ENCODE measurements at places on chromosomes 3 and 15.

- DNase-seq: no peak
Observed at GRCh38 chr3:100265016-100265415, 4.2 kb downstream of the TBC1D23 start.

DNA sequence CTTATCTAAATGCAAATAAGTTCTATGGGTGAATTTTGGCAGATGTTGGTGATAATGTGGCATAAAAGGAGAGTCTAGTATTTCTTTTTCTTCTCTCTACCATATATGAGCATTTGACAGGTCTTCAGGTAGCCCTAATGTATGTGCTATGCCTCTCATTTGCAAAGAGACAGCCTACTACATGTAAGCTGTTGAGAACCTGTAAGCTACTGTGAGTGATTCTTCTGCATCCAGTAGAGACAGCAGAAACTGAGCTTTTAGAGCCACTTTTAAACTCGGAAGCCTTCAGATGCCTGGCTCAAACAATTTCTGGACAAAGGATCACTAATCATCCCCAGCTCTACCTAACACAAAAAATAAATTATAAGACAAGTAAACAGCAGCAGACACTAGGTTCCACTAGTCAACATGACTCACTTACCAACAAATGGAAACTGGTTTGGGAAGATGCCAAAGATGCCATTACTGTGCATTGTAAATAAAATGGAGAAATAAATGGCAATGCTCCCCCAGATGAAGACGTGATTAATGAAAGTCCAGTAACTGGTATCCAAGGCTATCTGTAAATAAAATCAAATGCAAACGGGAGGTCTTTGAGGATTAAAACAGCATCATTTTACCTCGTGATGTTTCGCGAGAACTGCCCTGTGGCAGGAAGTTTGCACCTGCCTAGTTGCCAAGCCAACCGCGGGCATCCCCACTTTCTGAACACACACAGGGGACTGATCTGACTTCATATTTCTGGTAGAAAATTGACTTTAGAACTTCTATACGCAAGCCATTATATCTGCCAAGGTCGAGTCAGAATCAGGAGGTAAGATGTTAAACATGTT is 245.3 kb downstream of the DTWD1 start:
- DNase-seq: no peak

GRCh38 chr3:181892848-181893247 is 181.1 kb downstream of the SOX2 start:
- no peak for DNase-seq

- no peak for DNase-seq
Observed at GRCh38 chr3:85495602-85496001, 536.8 kb downstream of the CADM2 start.

DNA sequence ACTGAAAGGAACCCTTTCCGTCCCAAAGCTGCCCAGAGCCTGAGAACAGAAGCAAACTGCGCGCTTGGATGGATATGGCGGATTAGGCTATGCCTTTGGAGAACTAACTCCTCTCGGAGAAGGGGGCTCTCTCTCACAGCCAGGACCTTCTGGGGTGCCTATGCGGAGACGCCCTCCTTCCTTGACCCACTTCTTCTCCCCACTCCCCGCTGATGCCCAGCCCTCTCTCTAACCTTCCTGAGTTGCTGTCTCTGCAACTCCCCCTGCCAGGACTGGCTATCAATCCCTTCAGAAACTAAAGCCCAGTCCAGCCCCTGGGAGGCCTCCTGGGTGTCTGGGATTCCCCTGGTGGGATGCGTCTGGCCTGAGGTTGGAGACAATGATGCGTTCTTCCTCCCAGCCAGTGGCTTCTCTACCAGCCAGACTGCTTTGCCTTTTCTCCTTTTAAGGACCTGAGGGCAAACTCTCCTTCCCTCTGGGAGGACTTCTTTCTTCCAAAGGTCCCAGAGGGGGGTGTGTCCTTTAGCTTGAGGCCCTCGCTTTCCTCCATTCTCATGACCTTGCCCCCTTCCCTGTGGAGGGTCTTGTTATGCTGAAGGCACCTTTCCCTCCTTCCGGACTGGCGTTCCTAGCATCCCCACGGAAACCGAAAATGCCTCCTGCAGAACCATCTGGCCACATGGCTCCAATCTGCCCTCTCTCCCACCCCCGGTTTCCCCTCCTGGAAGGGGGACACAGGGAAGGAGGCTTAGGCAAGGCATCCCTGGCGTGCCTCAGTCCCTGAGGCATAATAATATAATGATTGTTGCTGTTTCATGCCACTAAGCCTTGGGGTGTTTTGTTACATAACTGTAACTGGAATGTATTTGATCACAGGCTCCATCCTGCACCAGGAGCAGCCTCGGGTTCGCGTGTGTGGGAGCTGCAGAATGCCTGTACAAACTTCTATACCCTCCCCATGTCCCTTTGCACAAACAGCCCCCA is 63.4 kb upstream of the C15orf39 start:
- DNase-seq: no peak

DNA sequence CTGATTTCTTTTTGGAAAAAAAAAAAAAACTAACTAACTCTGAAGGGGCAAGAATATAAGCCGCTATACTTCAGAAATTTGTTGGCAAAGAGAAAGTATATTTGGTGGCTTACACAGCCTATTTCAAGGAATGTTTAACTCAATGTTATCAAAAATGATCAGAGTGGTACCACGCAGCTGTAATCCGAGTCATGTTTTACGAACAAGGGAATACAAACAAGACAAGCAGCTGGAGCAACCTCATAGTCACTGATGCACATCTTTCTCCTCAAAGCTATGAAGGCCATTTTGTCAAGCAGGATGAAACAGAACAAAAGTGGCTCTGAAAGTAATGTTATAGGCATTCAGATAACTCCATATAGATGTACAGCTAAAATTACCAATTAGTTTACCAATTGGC is 81.2 kb downstream of the SCAPER start:
- DNase-seq: no peak

- DNase-seq: no peak
Observed at GRCh38 chr15:68098465-68098864, 44.4 kb downstream of the PIAS1 start.

DNA sequence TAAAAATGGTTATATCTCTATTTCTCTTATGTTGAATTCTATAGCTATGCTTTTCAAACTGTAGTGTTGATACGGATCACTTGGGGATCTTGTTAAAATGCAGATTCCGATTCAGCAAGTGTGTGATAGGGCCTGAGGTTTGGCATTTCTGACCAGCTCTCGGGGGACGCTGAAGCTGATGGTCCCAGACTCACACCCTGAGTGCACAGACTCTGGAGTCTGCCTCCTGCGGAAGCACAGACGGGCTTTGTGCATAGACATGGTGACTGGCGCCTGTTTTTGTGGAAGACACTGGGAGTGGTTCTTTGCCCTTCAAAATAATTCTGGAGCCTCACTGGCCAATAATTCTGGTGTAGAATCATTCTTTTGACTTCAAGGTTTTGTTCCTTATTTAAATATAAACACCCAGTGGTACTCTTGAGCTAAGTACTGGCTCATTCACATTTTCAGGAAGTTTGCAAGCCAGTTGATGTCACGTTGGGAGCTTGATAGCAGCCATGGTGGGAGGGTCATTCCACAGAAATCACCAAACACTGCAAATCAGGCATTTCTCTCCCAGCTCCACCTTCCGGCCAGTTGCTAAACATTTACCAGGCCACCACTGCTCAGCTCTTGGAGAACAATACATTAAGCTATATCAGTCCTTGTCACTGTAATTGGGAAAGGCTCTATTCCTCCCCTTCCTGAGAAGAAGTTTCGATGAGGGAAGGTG is 19.2 kb downstream of the CLDN11 start:
- DNase-seq: no peak

DNA sequence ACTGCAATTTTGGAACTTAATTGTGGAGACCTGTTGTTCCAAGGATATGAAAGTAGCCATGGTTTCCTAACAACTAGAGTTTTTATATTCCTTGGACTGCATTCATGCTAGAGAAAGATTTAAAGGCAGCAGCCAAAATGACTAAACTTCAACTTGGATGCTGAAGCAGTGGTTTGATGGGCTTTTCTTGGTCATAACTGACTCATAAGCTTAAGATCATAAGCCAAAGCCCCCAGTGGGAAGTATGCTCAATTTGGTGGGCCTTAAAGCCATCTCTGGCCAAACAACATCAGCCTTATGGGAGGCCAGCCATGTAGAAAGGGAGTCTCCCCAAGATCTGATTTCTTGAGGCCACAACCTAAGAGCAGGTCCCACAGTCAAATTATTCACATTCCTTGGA is 80.2 kb downstream of the ZNF280D start:
- no peak for DNase-seq

DNA sequence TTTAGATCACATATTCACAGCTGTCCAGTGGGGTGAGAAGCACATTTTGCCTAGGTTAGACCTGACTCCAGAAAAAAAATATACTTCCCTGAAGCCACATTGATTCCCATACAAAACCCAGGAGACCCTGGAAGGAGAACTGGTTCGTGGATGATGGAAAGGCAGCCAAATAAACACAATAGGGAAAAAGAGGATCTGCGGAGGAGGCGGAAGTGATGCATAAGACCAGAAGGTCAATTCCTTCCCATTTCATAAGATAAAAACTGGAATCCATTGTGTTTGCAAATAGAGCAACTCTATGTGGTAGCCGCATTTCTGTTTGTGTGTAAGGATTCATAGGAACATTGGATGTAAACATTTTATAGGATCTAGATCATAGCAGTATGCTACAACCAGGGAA is 781.9 kb upstream of the GRM7 start:
- no peak for DNase-seq

DNA sequence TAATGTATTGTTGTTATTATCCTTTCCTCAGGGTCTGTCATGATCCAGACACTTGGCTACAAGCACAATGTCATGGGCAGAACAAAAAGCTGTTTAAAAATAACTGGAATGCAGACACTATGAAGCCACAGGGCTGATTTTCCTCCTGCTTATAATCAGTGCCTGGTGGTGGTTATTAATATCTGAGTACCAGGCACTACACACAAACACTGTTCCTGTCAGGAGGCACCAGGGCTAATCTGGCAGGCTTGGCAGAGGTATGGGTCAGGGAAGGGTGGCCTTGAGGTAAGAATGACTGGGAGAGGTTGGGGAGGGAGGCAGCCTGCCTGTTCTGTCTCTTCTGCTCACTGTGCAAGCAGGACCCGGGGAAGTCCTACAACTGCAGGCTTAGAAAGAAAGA is 67.2 kb downstream of the WDR76 start:
- DNase-seq: no peak

- DNase-seq: no peak
Observed at GRCh38 chr3:71974786-71975185, 189.8 kb upstream of the PROK2 start.

GRCh38 chr15:71392861-71393283 is 277.6 kb downstream of the THSD4 start:
- DNase-seq: no peak

DNA sequence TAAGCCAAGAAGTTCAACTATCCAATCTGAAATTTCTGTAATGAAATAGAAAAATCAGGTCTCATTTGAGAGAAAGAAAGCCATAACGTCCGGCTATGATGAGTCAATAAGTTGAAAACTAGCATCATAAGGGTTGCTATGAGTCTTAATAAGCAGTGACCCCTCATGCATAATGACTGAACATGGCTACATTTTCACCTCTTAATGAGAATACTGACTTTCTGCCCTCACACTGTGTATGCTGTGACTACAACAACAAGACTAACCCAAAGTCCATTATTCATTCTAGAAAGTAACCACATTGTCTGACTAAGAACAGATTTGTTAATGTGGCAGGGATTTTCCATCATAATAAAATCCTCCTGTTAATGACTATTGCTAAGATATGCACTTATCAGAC is 884.0 kb upstream of the CADM2 start:
- DNase-seq: no peak

DNA sequence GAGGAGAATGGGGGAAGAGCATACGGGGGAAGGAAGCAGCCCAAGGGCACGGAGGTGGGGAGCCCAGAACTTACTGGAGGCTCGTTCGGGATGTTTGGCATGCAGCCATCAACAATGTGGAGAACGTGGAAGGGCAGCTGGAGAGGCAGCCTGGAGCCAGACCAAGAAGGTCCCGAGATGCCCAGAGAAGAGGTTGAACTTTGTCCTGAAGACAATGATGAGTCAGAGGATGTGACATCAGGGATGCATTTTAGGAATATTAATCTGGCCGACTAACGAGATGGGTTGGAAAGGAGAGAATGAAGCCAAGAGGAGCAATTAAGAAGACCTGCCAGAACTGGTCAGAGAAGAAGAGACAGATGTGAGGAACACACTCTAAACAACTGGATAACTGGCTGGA is 98.2 kb downstream of the SRGAP3 start:
- no peak for DNase-seq

DNA sequence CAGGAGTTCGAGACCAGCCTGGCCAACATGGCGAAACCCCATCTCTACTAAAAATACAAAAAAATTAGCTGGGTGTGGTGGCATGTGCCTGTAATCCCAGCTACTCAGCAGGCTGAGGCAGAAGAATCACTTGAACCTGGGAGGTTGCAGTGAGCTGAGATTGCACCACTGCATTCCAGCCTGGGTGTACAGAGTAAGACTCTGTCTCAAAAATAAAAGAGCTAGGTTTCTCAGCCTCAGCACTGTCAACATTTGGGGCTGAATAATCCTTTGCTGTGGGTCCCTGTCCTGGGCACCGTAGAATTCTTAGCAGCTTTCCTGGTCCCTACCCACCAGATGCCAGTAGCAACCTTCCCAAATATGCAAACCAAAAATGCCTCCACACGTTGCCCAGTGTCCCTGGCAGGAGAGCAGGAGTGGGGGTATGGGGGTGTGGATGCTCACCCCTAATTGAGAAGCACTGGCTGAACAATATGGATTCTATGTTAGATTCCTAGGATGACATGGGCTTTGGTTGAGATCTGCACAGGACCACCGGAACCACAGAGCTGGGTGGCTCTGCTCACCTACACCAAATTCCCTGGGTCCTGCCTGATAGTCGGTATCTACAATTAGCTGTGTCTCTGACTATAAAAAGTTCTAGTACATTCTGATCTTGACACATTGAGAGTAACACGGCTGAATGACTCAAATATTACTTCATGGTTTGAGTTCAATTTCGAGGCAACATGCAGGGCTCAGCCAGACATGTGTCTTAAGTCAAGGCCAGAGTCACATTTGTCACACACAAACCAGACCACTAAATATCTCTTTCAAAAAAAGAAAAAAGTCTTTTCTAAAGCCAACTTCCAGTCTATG is 577.0 kb upstream of the MDFIC2 start:
- DNase-seq: no peak

DNA sequence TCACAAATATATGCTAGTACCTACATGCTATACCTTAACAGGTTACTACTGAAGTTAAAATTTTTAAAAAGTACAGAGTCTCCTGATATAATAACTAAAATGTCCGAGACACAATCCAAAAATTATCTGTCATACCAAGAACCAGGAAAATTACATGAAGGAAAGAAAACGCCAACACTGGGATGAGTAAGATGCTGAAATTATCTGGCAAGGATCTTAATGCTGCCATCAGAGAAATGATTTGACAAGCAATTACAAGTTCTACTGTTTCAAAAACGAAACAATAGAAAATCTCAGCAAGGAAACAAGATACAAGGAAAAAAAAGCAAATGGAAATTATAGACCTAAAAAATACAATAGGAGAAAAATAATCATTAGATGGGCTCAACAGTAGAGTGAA is 92.5 kb downstream of the UBE3A start:
- no peak for DNase-seq
